ENCODE measurements at places on chromosomes 7 and 10.

- no peak for DNase-seq
These were observed 55.4 kb downstream of the LYZL1 start for GRCh38 chr10:29344073-29344820.

DNA sequence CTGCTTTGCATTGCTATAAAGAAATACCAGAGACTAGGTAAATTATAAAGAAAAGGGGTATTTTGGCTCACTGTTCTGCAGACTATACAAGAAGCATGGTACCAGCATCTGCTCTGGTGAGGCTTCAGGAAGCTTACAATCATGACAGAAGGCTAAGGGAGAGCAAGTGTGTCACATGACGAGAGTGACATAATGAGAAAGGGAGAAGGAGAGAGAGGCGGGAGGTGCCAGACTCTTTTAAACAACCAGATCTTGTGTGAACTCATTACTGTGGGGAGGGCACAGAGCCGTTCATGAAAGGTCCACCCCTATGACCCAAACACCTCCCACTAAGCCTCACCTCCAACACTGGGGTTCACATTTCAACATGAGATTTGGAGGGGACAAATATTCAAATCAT lies 59.0 kb upstream of the WNT16 start:
- DNase-seq: no peak

DNA sequence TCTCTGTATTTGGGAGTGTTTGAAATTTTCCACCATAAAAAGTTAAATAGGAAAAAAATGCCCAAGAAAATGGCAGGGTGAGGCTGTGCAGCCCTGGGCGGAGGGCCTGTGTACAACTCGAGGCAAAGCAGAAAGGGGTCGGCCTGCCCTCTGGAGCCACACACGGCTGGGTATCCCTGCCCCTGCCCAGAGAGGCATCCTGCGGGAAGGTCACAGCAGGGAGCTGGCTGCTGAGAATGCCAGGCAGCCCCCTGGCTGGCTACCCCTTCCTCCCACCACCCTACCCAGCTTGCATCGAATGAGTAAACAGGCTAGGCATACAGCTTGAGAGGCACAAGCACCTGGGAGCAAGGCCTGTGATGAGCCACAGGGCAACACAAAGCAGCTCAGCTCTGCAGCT lies 46.1 kb downstream of the CAMK2B start:
- DNase-seq: no peak

- DNase-seq: no peak
These were observed 82.4 kb upstream of the CHST15 start for GRCh38 chr10:124175701-124176348.

DNA sequence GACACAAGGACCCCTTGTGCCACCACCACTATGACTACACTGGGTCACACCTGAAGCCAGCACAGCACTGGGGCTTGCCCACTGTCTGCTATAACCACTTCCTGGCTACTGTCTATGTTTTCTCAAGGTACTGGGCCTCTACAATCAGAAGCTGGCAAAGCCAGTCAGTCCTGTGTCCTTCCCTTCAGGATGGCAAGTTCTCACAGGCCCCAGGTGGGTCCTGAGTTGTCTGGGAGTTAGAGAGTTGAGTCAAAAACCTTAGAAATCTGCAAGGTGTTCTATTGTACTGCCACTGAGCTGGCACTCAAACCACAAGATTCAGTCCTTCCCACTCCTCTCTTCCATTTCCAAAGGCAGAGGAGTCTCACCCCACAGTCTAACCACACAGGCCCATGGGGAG lies 705.5 kb downstream of the IPMK start:
- no peak for DNase-seq

DNA sequence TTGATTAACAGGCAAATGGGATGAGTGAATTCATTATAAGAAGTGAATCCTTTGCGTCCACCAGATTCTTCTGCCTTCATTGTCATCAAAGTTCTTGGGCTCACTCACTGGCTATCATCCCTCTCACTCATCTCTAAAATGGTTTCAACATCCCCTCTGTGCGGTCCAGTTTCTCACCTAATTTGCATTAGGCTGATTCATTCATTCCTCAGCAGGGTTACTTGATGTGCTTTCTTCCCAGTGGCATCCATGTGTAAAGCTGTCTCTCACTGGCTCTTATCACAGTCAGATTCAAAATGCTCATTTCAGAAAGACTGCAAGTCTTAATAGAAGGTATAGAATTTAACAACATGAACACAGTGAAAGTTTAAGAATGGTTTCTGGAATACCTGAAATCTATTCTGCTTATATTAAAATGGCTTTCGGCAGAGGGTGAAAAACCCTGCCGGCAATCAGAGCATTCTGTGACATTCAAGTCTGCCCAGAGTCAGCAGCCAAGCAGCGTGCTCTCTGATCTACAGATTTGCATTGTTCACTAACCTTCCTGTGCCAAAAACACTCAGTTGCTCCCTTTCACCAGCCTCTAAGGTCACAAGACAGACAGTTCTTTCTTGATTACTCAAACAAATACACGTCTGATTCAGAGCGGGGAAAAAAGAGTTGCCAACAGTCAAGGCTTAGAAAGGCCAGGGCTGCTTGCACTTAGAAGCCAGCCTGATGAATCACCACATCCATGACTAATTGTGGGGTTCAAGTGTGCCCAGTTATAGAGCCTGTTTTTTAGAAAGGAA lies 106.7 kb downstream of the TES start:
- no peak for DNase-seq

Data from activated CD8-positive, alpha-beta memory T cell treated with anti-CD3 and anti-CD28 coated beads for 1 hour (primary cell).